Activated CD4-positive, alpha-beta memory T cell treated with anti-CD3 and anti-CD28 coated beads, Interleukin-2, amount 10 ng/mL, durations not matched to agents 7 days and 5 days (primary cell): ENCODE measurements at places on chromosomes 2 and 18. TPM values are rescaled to one million over a fixed set of nuclear protein-coding genes. Genes with fewer than 3 reads are reported as not detected.

ITGA6 gene
- 18.0 TPM for total RNA-seq

- H3K4me3 ChIP-seq = no peak overlapping the region
- no peak for DNase-seq
- no peaks in the 10 kb centered on the region for H3K27me3 ChIP-seq
- no peak overlapping the region for H3K27ac ChIP-seq
These were observed 399.8 kb downstream of the SATB2 start for GRCh38 chr2:199057936-199058335.

DNA sequence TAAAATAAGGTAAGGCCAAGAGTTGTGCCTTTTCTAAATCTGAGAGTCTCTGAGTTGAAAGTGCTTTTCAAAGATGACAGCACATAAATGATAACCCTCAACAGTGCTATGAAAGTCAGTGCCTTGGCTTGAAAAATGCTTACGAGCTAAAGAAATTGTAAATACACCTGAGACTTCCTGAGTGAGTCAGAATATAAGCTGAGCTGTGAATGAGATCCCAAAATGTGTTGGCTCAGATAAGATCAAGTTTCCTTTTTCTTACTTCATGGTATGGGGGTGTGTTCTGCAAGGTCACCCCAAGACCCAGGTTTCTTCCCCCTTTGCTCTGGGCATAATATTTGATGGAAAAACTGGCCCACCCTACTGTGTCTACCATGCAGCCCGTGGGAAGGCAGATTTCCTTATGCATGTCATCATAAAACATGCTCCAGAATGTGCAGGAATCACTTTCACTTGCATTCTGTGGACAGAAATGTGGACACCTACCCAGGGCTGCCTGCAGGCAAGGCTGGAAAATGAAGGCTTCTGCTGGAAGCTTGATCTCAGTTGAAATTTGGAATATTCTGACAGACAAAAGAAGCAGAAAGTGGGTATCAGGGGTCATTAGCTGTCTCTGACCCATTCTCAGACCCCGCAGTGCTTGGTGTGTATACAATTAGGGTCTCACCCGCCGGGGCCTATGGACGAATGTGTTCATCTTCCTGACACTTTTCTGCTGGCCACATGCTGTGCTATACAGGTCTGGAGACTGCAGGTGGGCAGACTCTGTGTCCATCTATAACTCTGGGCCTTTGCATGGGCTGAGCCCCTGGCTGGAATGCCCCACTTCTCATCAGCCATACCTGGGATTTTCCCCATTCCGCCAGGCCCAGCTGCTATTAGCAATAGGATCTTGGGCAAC is 212.6 kb downstream of the SH3RF3 start:
- DNase-seq = no peak
- peaks cover 33% of the 10 kb centered on the region for H3K4me1 ChIP-seq
- peaks cover 4% of the 10 kb centered on the region for H3K36me3 ChIP-seq
- no peak overlapping the region for H3K27ac ChIP-seq
- peaks cover 58% of the 10 kb centered on the region for H3K27me3 ChIP-seq

DNA sequence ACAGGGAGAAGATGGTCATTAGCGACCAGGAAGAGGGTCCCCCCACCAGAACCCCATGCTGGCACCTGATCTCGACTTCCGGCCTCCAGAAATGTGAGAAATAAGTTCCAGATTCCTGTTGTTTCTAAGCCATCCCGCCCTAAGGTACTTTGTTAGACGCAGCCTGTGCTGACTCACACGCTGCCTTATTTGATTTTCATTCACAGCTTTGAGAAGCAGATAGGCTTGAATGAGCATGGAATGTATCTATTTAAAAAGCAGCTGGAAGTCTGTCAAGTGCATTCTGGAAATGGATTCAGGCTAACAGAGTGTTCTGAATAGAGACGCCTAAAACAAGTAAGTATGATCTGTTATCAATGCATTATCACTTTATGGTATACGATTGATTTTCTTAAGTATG is 8.3 kb upstream of the IL1R2 start:
- no peak for DNase-seq
- H3K4me3 ChIP-seq = no peak overlapping the region
